ENCODE measurements at places on chromosomes 7 and 10. TPM values are rescaled to one million over a fixed set of nuclear protein-coding genes. Genes with fewer than 3 reads are reported as not detected.
A peak's percentile ranks its signal among the peaks of the same experiment; 100 is the strongest.

The PLXNA4 gene
- 14.7 TPM for total RNA-seq

The LRWD1 gene
- total RNA-seq: 26.2 TPM

GRCh38 chr7:94129443-94130140, 125.4 kb upstream of the BET1 start:
- H3K4me1 ChIP-seq: no peaks in the 10 kb centered on the region
- no peak overlapping the region for H3K4me3 ChIP-seq
- H3K27ac ChIP-seq: no peak overlapping the region
- no peaks in the 10 kb centered on the region for H3K27me3 ChIP-seq
- no peak for DNase-seq
- H3K36me3 ChIP-seq: no peaks in the 10 kb centered on the region

DNA sequence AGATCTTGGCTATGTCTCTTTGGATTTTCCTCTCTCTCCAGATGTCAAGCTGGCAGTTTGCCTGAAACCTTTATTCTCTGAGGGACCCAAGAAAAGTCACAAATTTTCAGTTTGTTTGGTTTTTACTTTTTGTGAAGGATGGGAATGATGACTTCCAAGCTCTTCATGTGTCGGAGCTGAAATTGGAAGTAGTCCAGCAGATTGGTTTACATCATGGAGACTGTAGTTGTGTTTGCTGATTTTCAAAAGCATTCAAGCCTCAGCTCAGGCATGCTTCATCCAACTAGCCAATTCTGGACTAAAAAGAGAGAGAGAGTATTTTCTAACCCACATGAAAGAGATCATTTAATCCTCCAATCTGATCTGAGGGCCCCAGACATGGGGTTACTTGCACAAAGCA, 326.2 kb upstream of the AUTS2 start:
- H3K4me1 ChIP-seq: no peaks in the 10 kb centered on the region
- no peaks in the 10 kb centered on the region for H3K27me3 ChIP-seq
- DNase-seq: no peak
- H3K4me3 ChIP-seq: no peak overlapping the region
- H3K36me3 ChIP-seq: no peaks in the 10 kb centered on the region
- no peak overlapping the region for H3K27ac ChIP-seq

DNA sequence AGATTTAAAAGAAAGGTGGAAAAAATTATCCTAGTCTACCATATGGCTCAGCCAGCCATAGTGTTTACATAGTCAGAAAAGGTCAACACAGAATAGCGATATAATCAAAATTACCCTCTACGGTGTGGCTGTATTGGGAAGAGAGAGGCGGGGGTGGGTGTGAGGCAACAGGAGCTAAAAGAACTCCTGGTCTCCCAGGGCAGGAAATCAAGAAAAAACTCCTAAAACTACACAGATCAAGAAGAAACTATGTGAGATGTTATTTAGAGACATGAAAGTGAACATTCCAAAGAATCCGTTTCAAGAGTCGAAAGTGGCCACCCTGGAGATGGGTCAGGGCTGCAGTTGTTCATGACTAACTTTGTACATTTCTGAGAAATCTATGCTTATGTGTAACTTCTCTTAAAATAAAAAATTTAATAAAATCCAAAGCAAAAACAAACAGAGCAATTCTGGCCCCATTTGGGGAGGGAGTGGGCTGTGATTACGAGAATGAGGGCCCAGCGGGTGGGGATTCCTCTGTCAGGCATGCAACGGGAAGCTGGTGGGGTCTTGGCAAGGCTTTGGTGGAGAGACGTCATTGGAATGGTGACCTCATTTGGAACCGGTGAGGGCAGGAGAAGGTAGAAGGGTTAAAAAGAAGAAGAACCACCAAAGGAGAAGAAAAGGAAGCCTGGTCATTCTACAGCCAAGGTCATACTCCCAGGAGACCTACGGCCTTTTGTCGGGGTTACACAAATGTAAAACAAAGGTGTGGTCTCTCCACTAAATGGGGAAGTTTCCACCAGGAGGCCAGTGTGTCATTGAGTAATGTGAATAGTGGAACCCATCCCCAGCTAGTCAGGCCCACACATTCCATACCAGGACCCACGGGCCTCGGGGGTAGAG, 71.2 kb upstream of the DUSP5 start:
- H3K36me3 ChIP-seq: no peaks in the 10 kb centered on the region
- H3K27ac ChIP-seq: peak overlapping the region; percentile 92
- H3K4me1 ChIP-seq: peaks cover 25% of the 10 kb centered on the region
- H3K4me3 ChIP-seq: no peak overlapping the region
- H3K27me3 ChIP-seq: no peaks in the 10 kb centered on the region
- no peak for DNase-seq

DNA sequence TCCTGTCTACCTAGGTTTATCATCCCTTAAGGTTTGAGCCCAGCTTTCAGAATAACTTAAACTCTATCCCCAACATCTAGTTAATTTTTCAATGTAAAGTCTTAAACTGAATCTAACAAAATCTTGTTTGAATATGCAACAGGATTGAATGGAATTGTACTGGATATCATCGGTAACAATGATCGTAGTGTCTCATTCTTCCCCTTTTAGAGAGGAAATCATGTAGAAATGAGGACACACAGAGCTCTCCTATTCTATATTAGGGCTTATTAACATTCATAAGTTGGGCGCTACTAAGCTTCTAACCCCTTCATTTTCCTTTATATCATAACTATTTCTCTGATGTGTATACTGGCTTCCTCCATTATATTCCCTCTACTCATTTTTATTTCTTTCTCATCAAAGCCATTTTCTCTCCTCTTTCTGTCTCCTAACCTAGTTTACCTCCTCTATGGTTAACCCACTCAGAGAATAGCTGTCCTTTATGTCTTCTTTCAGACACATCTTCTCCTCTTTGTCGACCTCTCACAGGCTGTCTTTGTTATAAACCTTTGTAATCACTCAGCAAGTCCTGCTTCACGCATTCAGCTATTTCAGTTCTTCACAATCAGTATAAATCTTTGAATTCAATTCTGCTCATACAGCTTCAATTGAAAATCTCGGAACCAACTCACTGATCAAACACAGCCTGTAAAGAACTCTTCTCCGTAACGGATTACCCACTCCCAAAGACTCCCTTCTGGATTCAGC, 1019.0 kb upstream of the C7orf33 start:
- H3K27ac ChIP-seq: no peak overlapping the region
- no peaks in the 10 kb centered on the region for H3K4me1 ChIP-seq
- no peak for DNase-seq
- no peaks in the 10 kb centered on the region for H3K27me3 ChIP-seq
- H3K4me3 ChIP-seq: no peak overlapping the region

GRCh38 chr10:102769375-102770107, 25.8 kb downstream of the WBP1L start:
- H3K27ac ChIP-seq: peak overlapping the region; percentile 25
- no peak for DNase-seq
- H3K4me3 ChIP-seq: no peak overlapping the region
- no peaks in the 10 kb centered on the region for H3K27me3 ChIP-seq

GRCh38 chr10:126508535-126509040, 120.3 kb upstream of the ADAM12 start:
- no peak for DNase-seq
- no peaks in the 10 kb centered on the region for H3K36me3 ChIP-seq
- H3K27ac ChIP-seq: no peak overlapping the region
